ENCODE measurements at places on chromosomes 2 and 18.

DNA sequence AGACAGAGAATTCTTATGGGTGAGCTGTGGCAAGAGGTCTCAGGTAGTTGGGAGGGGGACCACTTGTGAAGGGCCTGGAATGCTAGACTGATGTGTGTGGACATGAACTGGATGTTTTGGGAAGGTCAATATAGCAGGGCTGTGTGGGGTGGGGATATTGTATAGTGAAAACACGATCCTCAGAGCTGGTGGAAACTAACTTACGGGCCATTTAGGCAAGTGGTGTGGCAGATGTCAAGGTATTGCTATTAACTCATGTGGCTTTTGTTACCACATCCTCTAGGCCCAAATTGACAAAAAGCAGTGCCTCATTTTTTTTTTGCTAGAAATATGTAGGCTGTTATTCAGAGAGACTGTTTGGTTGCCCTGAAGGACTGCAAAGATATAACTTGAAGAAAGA is 8.0 kb upstream of the GALNT1 start:
- DNase-seq = no peak

DNA sequence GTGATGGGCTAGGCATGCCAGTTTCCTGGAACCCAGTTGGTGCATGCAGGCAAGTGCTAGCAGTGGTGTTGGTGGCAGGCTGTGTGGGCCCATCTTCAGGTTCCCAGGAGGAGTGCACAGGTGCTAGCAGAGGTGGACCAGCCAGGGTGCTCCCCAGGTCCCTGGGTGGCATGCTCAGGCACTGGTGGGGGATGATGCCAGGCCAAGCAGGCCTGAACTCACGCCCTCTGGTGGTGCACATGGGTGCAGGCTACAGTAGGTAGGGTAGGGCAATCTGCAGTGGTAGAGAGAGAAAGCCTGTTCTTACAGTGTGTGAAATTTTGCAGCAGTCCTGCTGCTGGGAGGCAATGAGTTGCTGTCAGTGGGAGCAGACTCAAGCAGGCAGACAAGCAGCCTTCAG is 1651.8 kb downstream of the DPP10 start:
- no peak for DNase-seq

GRCh38 chr2:146323564-146323963 is 1521.3 kb upstream of the ACVR2A start:
- no peak for DNase-seq

- DNase-seq = no peak
Measured at GRCh38 chr2:188295067-188295685, 3.5 kb downstream of the GULP1 start.

- no peak for DNase-seq
Measured at GRCh38 chr2:88179228-88179679, 9.1 kb downstream of the THNSL2 start.

DNA sequence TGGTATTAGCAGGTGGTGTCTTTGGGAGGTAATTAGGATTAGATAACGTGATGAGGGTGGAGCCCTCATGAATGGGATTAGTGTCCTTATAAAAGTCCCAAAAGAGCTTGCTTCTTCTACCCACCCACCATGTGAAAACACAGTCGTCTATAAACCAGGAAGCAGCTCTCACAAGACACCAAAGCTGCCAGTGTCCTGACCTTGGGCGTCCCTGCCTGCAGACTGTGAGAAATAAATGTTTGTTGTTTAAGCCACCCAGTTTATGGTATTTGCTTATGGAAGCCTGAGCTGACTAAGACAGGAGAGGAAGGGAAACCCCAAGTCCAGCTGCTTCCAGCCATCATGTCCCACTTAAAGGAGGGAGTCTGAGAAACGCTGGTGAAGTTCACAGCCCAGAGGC is 13.6 kb downstream of the ADI1 start:
- DNase-seq = no peak

DNA sequence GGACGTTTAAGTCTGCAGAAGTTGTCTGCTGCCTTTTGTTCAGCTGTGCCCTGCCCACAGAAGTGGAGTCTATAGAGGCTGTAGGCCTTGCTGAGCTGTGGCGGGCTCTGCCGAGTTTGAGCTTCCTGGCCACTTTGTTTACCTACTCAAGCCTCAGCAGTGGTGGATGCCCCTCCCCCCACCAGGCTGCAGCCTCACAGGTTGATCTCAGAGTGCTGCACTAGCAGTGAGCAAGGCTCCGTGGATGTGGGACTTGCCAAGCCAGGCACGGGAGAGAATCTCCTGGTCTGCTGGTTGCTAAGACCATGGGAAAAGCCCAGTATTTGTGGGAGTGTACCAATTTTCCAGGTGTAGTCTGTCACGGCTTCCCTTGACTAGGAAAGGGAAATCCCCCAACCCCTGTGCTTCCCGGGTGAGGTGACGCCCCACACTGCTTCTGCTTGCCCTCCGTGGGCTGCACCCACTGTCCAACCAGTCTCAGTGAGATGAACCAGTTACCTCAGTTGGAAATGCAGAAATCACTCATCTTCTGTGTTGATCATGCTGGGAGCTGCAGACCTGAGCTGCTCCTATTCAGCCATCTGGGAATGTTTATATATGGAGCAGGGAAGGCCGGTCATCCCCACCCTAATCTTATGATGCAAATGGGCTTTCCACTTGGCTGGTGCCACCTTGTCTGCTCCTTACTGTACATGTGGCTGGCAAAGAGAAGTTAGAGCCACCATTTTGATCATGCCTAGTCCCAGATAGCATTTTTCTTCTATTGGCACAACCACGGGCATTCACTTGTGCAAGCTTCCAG is 156.9 kb upstream of the ITGA6 start:
- DNase-seq = no peak

DNA sequence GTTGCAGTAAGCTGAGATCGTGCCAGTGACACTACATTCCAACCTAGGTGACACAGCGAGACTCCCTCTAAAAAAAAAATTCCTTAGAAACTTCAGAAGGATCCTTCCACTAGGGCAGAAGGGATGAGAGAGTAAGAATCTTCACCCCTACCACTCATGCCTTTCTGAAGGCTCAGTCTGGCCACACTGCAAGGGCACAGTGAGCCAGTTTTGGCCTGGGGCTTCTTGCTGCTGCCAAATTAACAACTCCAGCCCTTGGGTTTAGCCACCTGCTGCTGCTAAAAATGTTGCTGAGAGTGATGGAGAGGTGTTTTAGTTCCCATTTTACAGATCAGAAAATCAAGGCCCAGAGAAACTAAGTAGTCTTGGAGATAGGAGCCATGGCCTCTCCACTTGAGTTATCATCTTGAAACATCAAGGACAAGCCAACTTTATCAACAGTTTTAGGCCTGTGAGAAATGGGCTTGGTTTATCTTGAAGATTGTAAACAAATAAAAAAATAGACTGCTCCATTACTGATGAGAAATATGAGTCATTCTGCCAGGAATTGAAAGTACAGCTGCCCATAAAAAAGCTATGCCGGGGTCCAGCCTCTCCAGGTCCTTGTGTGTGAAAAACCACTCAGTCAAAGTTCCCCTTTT is 31.9 kb upstream of the CASP8 start:
- no peak for DNase-seq

- DNase-seq = peak; percentile 18
Measured at GRCh38 chr2:79876430-79876829, 363.6 kb downstream of the CTNNA2 start.

GRCh38 chr18:79548077-79548450 is 131.5 kb upstream of the CTDP1 start:
- DNase-seq = no peak

DNA sequence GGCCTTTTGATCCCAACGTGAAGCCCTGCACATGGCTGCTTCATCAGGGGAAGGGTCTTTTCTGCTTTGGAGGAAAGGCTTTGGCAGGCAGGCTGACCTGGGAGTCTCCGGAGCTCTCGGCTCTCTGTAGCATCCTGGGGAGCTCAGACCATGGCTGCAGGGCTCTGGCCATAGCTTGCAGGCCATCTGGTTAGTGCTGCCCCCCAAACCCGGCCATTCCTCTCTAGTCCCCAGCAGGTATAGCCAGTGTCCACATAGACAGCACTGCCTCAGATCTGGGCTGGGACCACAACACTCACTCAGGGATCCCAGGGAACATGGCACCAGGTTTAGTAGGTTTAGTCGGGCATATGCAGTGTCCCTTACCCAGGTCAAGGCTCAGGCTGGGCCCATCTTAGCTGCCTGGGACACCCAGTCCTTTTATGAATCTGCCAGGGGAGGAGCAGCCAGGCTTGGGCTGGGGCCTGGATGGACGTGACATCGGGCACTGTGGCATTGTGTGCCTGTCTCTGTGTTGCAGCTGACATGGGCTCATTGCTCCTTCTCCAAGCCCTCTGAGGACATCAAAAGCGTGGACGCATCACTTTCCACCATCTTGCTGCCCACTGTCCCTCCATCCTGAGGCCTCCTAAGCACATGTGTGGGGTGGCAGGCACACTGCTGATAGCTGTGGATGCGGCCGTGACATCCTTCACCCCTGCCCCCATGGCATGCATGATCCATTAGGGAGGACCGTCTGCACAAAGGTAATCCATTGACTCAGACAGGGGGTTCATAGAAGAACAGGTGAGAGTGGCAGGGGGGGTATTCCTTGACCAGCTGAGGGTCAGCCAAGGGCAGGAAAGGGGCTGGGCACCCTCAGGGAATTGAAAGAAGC is 19.2 kb upstream of the GPR35 start:
- DNase-seq = no peak

DNA sequence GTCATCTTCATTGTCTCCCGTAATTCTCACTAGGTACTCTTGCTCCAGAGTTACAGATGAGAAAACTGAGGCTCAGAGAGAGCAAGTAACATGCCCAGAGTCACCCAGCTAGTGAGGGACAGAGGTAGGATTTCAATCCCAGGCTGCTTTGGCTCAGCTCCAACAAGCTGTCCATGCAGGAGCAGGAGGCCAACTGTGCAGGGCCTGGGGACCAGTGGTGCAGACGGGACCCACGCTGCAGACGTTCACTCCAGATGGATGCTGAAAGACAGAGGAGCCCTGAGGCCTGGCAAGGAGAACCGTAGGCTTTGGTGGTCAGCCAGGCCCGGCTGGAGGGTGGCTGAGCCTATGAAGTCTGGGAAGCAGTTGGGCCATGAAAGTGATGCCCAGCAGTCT is 102.6 kb downstream of the MCFD2 start:
- no peak for DNase-seq

DNA sequence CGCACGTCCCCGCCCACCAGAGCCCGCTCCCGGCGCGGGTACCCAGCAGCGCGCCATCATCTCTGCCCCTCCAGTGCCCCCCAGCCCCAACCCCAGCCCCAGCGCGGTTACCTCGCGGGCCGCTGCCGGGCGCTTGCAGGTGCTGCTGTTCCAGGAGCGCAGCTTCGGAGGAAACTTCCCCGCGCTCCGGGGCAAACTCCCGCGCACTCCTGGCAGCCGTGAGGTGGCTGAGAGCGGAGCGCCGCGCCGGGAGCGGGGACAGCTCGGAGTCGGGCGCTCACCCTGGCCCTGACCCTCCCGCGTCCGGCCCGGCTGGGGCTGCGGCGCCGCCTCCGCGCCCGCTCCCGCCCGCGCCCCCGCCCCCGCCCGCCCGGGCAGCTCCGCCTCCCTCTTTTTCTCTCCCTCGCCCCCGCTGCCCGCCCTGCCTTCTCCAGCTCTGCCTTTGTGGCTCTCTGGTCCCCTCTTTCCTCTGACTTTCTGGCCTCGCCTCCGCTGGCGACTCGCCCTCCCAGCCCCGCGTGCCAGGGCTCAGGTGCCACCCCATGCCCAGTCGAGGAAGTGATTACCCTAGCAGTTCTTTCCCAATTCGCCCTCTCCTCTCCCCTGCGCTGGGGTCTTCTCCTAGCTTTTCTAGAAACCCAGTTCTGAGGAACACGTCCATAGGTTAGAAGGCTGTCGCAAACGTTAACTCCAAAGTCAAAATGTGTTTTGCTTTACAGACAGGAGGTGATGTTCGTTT is at the start of gene CHST9:
CHST9 (minus strand) TSS at position 284 of the 739 bp plus-strand sequence. CDS start 42,499 bp downstream, outside the sequence.
- DNase-seq = peak; percentile 39

GRCh38 chr18:35191698-35192025 is 49.2 kb upstream of the ZNF397 start:
- DNase-seq = no peak

DNA sequence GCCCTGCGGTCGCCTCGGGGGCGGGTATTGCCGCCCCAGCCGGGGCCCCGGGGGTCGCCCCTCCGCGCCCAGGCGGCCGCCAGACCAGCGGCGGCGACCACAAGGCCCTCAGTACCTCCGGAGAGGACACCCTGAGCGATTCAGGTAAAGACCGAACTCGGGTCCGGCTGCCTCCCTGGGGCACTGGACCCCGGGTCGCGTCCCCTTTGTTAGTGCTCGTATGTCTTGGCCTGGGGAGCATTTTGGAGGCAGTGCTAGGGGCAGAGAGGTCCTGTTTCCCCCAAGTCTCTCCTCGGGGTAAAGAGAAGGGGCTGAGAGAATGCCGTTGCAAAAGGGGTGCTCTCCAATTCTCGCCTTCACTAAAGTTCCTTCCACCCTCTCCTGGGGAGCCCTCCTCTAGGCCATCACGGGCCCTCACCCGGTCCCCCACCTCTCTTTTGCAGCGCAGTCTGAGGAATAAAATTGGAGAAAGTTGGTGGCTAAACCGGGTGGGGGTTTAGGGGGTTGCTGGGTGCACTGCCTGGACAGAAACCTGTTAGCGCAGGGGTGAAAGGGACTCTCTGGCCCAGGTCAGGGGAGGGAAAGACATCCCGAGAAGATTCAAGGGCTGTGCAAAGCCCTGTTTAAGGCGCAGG is 2.5 kb downstream of the MYCN start:
- DNase-seq = no peak

DNA sequence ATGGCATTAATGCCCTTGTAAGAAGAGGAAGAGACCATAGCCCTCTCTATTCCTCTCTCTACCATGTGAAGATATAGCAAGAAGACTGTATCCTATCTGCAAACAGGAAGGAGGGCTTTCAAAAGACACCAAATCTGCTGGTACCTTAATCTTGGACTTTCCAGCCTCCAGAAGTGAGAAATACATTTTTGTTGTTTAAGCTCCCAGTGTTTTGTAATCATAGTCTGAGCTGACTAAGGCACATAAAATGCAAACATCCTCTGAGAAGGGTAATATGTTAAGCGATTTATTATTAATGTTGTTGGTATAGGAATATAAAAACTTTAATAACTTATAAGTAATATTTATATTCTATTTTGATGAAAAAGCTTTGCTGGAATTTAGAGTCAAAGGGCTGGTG is 559.8 kb downstream of the SUCLG1 start:
- no peak for DNase-seq

DNA sequence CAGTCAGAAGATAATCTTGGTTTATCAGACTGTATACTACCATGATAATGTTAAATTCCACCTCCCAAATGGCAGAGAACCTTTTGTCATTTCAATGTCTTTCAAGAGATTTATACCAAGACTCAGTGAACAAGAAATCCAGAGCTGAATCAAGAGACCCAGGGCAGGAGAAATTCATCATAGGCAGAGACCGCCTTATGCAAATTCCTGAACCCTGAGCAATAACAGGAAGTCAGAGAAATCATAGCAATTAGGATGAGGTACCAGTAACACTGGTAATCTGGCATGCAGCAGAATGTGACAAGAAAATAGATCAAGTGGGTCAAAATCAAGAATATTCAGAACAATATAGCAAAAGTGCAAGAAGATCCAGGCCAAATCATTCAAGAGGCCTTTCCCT is 412.4 kb upstream of the LRATD1 start:
- no peak for DNase-seq

- no peak for DNase-seq
Measured at GRCh38 chr18:59022167-59022945, 117.3 kb upstream of the SEC11C start.

All from HuH-7.5 (cell line).